ENCODE measurements at places on chromosomes 16 and 17. TPM values are rescaled to one million over a fixed set of nuclear protein-coding genes. Genes with fewer than 3 reads are reported as not detected.

MRPL28 gene
- total RNA-seq = 81.2 TPM

SMIM5 gene
- 50.0 TPM for total RNA-seq

KRTAP2-1 gene
- not detected for total RNA-seq

POLG2 gene
- total RNA-seq = 10.8 TPM

SETD1A gene
- total RNA-seq = 10.0 TPM

CES1 gene
- 8.3 TPM for total RNA-seq

DOC2A gene
- 9.6 TPM for total RNA-seq

STH gene
- total RNA-seq = not detected

GRCh38 chr16:55508271-55508921 is 476 bp upstream of the LPCAT2 start:
- peak overlapping the region; percentile 63 for H3K27ac ChIP-seq
- no peaks in the 10 kb centered on the region for H3K27me3 ChIP-seq
- H3K36me3 ChIP-seq = no peaks in the 10 kb centered on the region
- no peak for DNase-seq

DNA sequence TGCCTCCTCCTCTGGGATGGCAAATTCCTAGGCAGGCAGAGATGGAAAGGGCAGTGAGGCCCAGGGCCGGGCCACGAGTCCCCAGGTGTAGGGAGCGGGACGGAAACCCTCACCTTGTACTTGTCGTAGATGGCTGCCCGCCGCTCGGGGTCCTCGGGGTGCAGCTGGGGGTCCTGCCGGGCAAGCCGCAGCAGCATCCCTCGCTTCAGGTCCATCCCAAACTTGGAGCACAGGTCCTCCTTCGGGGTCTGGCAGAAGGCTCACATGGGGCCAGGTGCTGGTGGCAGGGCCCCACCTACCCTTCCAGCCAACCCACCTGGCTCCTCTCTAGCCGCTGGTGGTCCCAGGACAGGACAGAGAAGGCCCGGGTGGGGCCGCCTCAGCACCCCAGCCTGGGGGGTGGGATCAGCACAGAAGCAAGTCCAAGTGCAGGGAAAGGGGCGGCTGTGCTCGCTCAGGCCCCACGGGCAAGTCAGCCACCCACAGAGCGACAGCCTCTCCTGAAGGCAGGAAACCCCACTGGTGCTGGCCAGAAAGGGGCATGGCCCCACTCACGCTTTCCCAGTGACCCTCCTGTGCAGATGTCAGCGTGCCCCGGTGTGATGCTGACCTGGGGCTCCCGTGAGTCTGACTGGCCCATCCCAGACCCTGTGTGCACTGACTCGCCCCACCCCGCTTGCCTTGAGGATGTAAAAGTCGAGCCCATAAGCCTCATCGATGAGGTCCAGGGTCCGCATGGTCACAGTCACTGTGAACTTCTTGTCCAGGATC is 1.8 kb downstream of the MRPL28 start:
- H3K4me3 ChIP-seq = no peak overlapping the region
- H3K27me3 ChIP-seq = peaks cover 11% of the 10 kb centered on the region
- no peak overlapping the region for H3K27ac ChIP-seq
- peak; percentile 8 for DNase-seq
- H3K4me1 ChIP-seq = peaks cover 12% of the 10 kb centered on the region

DNA sequence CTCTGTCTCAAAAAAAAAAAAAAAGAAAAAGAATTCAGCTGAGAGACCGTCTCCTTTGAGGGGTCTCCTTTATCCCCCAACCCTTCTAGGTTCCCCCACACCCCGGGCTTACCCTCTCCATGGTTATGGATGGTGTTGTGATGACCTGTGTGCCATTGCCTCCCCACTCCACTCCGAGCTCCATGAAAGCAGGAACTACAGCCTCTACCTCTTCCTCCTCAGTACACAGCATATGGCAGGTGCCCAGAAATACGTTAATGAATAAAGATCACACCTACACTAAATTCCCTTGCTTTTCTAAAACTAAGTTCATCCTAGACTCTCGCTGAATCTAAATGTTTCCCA is 17.2 kb downstream of the COPRS start:
- H3K27ac ChIP-seq = no peak overlapping the region
- DNase-seq = no peak
- peaks cover 22% of the 10 kb centered on the region for H3K4me1 ChIP-seq
- H3K27me3 ChIP-seq = no peaks in the 10 kb centered on the region

- H3K4me1 ChIP-seq = no peaks in the 10 kb centered on the region
- no peaks in the 10 kb centered on the region for H3K27me3 ChIP-seq
- H3K4me3 ChIP-seq = no peak overlapping the region
Observed at GRCh38 chr17:60792250-60792898, 114.7 kb downstream of the BCAS3 start.

DNA sequence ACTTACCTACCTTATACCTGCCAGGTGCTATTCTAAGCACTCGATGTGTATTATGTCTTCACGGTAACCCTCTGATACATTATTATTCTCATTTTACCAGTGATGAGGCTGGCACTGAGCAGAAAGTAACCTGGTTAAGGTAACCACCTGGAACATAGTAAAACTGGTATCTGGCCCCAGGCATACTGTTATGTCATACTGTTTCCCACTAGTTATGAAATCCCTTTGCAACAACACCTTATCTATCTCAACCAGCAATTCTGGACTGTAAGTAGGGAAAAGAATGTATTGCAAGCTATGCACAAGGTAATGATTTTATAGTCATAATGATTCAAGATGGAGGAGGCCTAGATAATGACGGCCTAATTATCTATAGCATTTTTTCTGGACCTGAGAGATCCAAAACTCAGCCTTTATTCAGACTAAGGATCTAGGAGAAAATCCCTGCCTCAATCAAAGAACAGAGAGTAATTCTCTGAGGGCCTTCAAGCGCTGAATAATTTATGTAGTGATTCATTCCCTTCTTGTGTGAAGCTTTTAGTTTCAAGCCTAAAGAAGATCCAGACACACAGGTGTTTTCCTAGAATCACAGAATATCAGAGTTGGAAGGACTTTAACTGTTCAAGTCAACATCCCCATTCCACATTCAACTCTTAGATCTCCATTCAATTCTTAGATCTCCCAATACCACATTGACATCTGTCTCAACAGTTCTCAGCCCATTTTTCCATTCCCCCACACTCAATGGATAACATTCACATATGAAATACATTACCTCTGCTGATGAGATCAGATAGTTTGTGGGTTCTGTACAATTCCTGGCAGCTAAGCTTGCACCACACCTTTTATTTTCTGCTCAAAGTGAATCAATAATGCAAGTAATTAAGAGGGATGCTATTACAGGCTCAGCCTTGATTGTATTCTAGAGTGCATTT is 14.9 kb upstream of the MMD start:
- no peaks in the 10 kb centered on the region for H3K36me3 ChIP-seq
- H3K4me3 ChIP-seq = no peak overlapping the region
- DNase-seq = no peak
- no peak overlapping the region for H3K27ac ChIP-seq
- H3K4me1 ChIP-seq = peaks cover 25% of the 10 kb centered on the region
- H3K27me3 ChIP-seq = no peaks in the 10 kb centered on the region

DNA sequence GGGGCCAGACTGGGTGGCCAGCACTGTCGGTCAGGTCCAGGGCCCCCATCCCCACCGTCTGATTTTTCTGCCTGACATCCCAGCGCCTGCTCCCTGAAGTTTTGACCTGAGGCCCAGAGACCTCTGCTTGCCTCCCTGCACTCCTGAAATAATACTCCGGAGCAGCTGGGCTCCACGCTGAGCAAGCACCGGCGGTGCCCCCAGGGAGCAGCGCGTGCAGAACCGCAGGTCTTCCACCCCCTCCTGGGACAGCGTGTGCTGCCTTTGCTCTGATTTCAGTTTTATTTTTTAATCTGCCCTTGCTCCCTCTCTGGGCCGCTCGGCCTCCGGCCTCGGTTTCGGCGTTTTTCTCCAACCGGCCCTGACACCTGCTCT is 132.4 kb upstream of the GSE1 start:
- H3K27ac ChIP-seq = peak overlapping the region; percentile 29
- no peaks in the 10 kb centered on the region for H3K36me3 ChIP-seq
- no peak for DNase-seq
- no peaks in the 10 kb centered on the region for H3K4me1 ChIP-seq
- H3K27me3 ChIP-seq = no peaks in the 10 kb centered on the region

- peaks cover 5% of the 10 kb centered on the region for H3K36me3 ChIP-seq
- no peaks in the 10 kb centered on the region for H3K4me1 ChIP-seq
- DNase-seq = no peak
- H3K4me3 ChIP-seq = no peak overlapping the region
- H3K27ac ChIP-seq = no peak overlapping the region
Observed at GRCh38 chr16:88003736-88004135, 52.5 kb downstream of the BANP start.

DNA sequence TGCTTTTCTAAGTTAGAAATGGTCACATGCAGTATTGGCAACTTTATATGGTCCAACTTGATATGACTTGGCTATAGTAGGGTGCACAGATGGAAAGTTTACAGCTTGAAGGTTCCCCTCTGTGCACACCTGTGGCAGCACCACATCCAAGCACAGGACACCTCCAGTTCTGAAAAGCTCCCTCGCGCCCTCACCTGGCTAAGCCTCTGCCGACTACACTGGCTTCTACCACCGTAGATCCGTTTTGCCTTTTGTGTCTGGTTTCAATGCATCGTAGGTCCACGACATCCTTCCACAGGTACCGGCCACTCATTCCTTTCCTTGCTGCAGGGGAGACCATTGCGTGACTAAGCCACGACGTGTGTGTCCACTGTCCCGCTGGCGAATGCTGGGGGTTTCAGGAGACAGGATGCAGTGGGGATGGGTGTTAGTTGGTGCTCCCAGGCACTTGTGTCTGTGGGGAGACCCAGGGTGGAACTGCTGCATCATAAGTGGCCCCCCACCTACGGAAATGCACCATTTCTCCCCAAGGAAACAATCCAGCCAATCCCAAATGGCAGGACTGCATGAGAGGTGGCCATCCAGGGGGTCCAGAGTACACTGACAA is 4.9 kb upstream of the RASD1 start:
- H3K4me3 ChIP-seq = no peak overlapping the region
- no peaks in the 10 kb centered on the region for H3K36me3 ChIP-seq
- no peaks in the 10 kb centered on the region for H3K27me3 ChIP-seq
- no peak overlapping the region for H3K27ac ChIP-seq

- H3K27ac ChIP-seq = no peak overlapping the region
- H3K4me3 ChIP-seq = peak overlapping the region; percentile 60
- H3K4me1 ChIP-seq = peaks cover 32% of the 10 kb centered on the region
- H3K27me3 ChIP-seq = peaks cover 78% of the 10 kb centered on the region
- peak; percentile 81 for DNase-seq
Observed at GRCh38 chr17:2025622-2026309, 632 bp upstream of the RTN4RL1 start.

DNA sequence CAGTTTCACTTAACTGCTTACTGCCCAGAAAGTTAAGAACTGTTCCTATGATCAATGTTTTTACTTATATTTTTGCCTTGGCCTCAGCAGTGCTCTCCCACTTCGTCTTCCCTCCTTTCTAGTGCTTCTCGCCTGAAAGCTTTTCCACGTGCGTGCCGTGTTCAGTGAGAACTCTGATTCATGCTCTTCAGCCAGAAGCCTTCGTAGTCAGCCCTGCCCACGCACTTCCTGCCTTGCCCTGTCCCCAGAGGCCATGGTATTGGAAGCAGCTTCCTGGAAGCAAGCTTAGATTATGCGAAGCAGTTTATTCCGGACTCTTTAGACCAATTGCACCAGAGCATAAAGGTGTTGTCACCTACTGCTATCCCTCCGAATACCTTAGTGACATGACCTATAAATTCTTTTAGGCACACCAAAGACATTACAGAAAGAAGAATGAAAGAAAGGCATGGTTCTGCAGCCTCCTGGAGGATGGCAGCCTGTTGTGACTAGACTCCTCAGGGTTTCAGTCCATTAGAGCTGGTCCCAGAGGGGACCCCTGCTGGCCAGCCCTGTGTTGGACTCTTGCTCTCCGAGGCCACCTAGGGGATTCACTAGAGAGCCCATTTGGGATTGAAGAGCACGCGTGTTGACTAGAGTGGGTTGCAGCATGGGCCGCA is 105.2 kb downstream of the RPTOR start:
- no peaks in the 10 kb centered on the region for H3K27me3 ChIP-seq
- DNase-seq = no peak
- no peak overlapping the region for H3K4me3 ChIP-seq
- no peaks in the 10 kb centered on the region for H3K4me1 ChIP-seq
- no peak overlapping the region for H3K27ac ChIP-seq

DNA sequence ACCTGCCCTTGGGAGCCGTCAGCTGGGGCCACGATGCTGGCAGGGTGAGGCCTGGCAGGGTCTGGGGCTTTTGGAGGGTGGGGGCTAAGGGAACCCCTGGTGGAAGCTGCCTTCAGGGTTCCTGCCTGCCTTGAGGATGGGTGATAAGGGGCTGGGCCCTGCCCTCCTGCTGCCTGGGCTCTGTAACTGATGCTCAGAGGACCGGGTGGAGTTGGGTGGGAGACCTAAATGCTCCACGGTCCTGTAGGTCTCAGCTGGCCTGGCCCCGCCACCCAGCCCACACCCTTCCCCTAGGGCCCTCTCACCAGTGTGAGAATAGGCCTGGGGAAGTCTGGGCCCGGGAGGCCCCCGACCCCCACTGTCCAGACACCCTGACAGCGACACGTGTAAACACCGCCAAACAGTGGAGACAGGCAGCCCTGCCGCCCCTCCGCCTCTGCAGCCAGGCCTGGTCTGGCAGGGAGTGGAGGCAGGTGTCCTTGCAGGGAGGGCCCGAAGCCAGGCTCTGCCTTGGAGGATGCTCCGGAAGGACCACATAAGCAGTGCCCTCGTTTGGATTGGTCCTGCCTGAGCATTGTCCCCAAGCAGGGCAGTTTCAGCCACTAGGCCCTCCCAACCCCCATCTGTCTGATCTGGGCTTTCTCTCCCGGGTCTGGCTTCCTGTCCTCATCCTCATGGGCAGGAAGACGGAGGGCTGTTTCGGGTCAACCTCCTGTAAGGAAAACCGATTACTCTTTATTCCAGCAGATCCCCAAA is 6.5 kb upstream of the BAHCC1 start:
- DNase-seq = no peak
- peaks cover 4% of the 10 kb centered on the region for H3K27me3 ChIP-seq
- no peak overlapping the region for H3K4me3 ChIP-seq
- peaks cover 48% of the 10 kb centered on the region for H3K4me1 ChIP-seq
- peak overlapping the region; percentile 91 for H3K27ac ChIP-seq
- no peaks in the 10 kb centered on the region for H3K36me3 ChIP-seq

GRCh38 chr17:73686126-73686525 is 41.9 kb upstream of the SDK2 start:
- no peak overlapping the region for H3K27ac ChIP-seq
- H3K27me3 ChIP-seq = no peaks in the 10 kb centered on the region
- DNase-seq = no peak
- no peak overlapping the region for H3K4me3 ChIP-seq
- H3K36me3 ChIP-seq = no peaks in the 10 kb centered on the region

- no peak overlapping the region for H3K4me3 ChIP-seq
- no peaks in the 10 kb centered on the region for H3K4me1 ChIP-seq
- H3K27me3 ChIP-seq = no peaks in the 10 kb centered on the region
- DNase-seq = no peak
Observed at GRCh38 chr17:4293572-4293971, 29.8 kb upstream of the ANKFY1 start.

DNA sequence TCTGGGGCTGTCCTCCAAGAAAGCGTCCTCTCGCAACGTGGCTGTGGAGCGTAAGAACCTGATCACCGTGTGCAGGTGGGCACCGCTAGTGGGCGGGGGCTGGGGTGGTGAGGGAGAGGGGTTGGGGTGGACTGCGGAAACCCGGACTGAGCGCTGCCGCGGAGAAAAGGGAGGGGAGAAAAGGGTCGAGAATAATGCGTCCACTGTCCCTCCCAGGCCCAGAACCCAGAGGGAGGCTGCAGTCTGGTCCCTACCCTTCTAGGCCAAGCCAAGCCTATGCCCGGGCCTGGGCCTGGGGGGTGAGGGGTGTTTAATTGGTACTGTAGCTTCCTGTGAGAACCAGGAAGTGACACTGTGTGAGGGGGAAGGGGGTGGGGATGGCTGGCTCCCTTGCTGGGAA is 464 bp downstream of the RUNDC3A start:
- H3K27ac ChIP-seq = no peak overlapping the region
- H3K4me1 ChIP-seq = peaks cover 20% of the 10 kb centered on the region
- H3K36me3 ChIP-seq = no peaks in the 10 kb centered on the region
- H3K27me3 ChIP-seq = peaks cover 64% of the 10 kb centered on the region
- no peak for DNase-seq

Data from transverse colon (tissue), 4 donors.